RPMI7951 (cell line): ENCODE measurements at places on chromosomes 3 and 15. TPM values are rescaled to one million over a fixed set of nuclear protein-coding genes. Genes with fewer than 3 reads are reported as not detected.

GRCh38 chr3:105349684-105350387 is 16.9 kb upstream of the ALCAM start:
- DNase-seq = peak; percentile 18

GRCh38 chr3:101292027-101292426 is 28.3 kb downstream of the IMPG2 start:
- no peak for DNase-seq

Gene KATNBL1
- 49.4 and 57.8 TPM in 2 replicates for total RNA-seq

DNA sequence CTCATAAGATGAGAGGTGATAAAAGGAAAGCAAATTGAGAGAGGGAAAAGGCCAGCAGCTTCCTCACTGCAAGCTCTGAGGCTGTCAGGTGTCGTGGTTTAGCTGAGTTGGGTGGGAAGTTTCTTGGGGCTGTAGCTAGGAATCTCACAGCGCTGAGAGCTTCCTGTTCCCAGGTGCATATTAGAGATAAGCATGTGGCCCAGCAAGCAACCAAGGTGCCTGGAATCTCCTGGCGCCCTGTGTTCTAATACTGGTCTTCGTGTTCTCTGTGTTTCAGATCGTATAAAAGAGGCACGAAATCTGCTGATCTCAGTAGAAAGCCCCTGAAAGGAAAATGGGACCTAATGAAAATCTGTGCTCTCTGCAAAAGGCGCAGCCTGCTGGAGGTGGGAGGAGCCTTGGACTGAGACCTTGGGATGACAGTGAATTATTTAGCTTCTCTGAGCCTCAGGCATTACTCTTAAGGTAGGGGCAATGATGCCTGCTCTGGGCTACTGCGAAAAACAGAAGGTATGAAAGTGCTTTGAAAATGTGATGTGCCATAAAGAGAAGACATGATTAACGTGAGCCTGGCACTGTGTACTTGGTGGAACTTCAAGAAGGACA is 499.9 kb downstream of the TBL1XR1 start:
- DNase-seq = no peak

DNA sequence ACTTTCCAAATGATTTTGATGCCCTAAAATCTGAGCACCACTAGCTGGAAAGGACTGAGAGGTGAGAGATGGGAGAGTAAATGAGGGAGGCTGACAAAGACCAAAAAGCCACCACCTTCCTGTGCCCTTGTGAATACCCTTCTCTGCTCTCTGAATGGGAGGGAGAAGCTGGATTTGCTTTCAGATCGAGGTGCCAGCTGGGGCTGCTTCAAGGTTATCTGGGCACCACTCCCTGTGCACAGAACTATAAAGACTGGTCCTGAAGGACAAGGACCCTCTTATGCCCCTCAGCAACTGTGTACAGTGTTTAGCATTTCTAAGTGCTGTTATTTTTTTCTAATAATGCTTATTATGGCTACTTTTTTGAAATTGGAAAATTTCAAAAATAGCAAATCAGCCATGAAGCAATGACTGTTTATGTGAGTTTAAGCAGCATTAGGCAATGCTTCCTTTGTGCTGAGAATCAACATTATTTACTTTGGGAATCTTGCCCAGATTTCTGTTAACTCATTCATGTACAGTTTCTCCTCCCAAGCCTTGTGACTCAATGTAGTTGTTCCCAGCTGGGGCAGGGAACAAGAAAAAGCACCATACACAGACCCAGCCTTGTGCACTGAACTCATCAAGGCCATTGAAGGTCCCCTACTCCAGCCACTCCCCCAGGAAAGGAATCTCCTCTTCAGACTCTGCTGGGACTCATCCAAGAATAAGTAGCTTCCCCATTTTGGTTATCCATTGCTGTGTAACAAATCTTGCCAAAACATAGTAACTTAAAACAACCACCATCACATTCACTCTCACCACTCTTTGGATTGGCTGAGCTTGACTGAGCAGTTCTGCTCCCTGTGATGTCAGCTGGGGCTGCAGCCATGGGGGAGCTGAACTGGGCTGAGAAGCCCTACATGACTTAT is 37.3 kb upstream of the CDV3 start:
- peak; percentile 83 for DNase-seq

- DNase-seq = no peak
Measured at GRCh38 chr15:47432826-47433225, 284.5 kb upstream of the SEMA6D start.

DNA sequence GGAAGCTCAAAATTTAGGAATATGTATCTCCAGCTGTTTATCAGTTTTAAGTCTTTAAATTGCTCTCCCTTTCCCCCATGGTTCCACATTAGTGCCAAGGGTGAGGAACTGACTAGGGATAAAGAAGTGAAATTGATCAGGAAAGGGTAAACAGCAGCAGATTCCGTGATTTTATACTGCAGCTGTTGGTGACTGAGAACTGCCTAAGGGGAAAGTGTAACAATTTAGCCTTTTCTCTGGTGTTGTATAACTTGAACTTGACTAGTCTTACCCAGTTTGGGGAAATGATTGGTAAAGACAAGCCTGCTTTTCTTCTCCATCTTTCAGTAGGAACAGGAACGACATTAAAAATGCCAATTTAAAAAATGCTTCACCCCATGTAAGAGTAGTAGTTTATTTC is 5.0 kb downstream of the SPRED1 start:
- DNase-seq = peak; percentile 55

- DNase-seq = no peak
Measured at GRCh38 chr15:80946576-80946975, 43.0 kb downstream of the MESD start.

Gene TMC3
- not detected in 2 replicates for total RNA-seq

GRCh38 chr3:177642042-177642803 is 444.9 kb upstream of the TBL1XR1 start:
- DNase-seq = no peak
